ENCODE measurements at places on chromosomes 16 and 17. TPM values are rescaled to one million over a fixed set of nuclear protein-coding genes. Genes with fewer than 3 reads are reported as not detected.

Gene COIL
- polyA plus RNA-seq = 30.3 TPM

Gene APOBR
- 0.68 TPM for polyA plus RNA-seq

Gene GPR179
- 0.10 TPM for polyA plus RNA-seq

Gene ZFP3
- 13.7 TPM for polyA plus RNA-seq

Gene APPBP2
- polyA plus RNA-seq = 57.4 TPM

Gene BAIAP3
- polyA plus RNA-seq = 7.0 TPM

Gene KRT16
- polyA plus RNA-seq = not detected

Gene SAMD14
- polyA plus RNA-seq = 18.7 TPM

Gene PRSS21
- 0.38 TPM for polyA plus RNA-seq

Gene MIEF2
- polyA plus RNA-seq = 21.7 TPM

Gene CCL7
- polyA plus RNA-seq = not detected

Gene TXNL4B
- polyA plus RNA-seq = 21.7 TPM

Gene RPS2
- 2,241 TPM for polyA plus RNA-seq

Gene ATP1B2
- polyA plus RNA-seq = 21.5 TPM

Gene PAQR4
- 12.4 TPM for polyA plus RNA-seq

Gene RAB40C
- 24.6 TPM for polyA plus RNA-seq

Gene GRN
- 310 TPM for polyA plus RNA-seq

Gene WNT9B
- polyA plus RNA-seq = 7.8 TPM

Gene ASB16
- 4.7 TPM for polyA plus RNA-seq

Gene OTOA
- 0.21 TPM for polyA plus RNA-seq

Gene KRTAP4-5
- not detected for polyA plus RNA-seq

Gene OTOP3
- polyA plus RNA-seq = not detected

Gene HLF
- polyA plus RNA-seq = 3.5 TPM

Gene HOXB6
- 113 TPM for polyA plus RNA-seq

Gene TBX4
- polyA plus RNA-seq = 0.21 TPM

Gene KRT12
- not detected for polyA plus RNA-seq

Gene ASGR1
- 8.1 TPM for polyA plus RNA-seq

Gene SRCIN1
- 6.7 TPM for polyA plus RNA-seq

Gene HBZ
- polyA plus RNA-seq = 3.1 TPM

Gene LPO
- 0.13 TPM for polyA plus RNA-seq

Gene PROCA1
- polyA plus RNA-seq = 10.3 TPM

Gene RGS11
- 1.8 TPM for polyA plus RNA-seq

Gene SSTR5
- polyA plus RNA-seq = 0.17 TPM

Gene MIEN1
- 36.8 TPM for polyA plus RNA-seq

Gene SMIM22
- polyA plus RNA-seq = 6.0 TPM

Gene WNT3
- 2.0 TPM for polyA plus RNA-seq

Gene C17orf113
- 6.2 TPM for polyA plus RNA-seq

Gene MAP2K4
- polyA plus RNA-seq = 38.4 TPM

Gene REXO5
- 5.3 TPM for polyA plus RNA-seq

Gene CASKIN1
- polyA plus RNA-seq = 1.9 TPM

Gene GUCY2D
- 0.87 TPM for polyA plus RNA-seq

Gene ALDH3A1
- polyA plus RNA-seq = 1.5 TPM

Gene INTS2
- 10.4 TPM for polyA plus RNA-seq

Measured in renal pelvis (tissue), 12 donors.